ENCODE measurements at places on chromosomes 5 and 9.

DNA sequence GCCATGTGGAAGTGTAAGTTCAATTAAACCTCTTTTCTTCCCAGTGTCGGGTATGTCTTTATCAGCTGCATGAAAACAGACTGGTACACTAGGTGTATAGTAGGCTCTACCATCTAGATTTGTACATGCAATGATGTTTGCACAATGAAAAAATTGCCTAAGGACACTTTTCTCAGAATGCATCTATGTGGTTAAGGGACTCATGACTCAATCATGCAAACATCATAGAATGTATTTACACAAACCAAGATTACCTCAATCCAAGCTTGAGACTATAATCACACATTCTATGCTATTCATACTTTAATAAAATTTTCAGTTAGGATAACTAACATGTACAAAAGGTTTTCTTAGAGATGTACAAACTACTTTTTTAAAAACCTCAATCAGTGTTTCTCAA, 1164.5 kb downstream of the CDH12 start:
- DNase-seq = no peak

GRCh38 chr5:124394700-124395245, 351.7 kb downstream of the ZNF608 start:
- no peak for DNase-seq

- no peak for DNase-seq
Measured at GRCh38 chr5:122694884-122695283, 80.0 kb upstream of the SNX2 start.

GRCh38 chr5:40106847-40107246, 572.9 kb upstream of the PTGER4 start:
- DNase-seq = no peak

GRCh38 chr9:124259158-124259808, 1.5 kb downstream of the NEK6 start:
- no peak for DNase-seq

- DNase-seq = no peak
Measured at GRCh38 chr5:66367814-66368541, 223.9 kb downstream of the SREK1 start.

GRCh38 chr5:107265193-107265592, 405.5 kb downstream of the EFNA5 start:
- no peak for DNase-seq

GRCh38 chr9:98726735-98727134, 18.0 kb upstream of the GABBR2 start:
- no peak for DNase-seq

GRCh38 chr5:180889381-180889780, 9.6 kb upstream of the BTNL8 start:
- DNase-seq = no peak

DNA sequence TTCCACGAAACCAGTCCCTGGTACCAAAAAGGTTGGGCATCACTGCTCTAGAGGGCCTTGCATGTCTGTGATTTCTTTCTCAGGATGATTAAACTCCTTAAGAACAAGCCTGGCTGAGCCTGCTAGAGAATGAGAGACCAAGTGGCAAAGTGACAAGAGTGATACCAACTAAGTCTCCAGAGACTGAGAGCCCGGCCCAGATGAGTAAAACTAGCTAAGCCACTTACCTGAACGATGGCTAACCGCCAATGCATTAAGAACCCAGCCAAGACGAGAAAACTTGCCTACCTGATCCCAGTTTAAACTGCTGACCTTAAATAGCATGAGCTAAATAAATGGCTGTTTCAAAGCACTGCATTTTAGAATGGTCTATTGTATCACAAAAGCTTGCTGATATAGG, 5.6 kb upstream of the CCDC152 start:
- no peak for DNase-seq

DNA sequence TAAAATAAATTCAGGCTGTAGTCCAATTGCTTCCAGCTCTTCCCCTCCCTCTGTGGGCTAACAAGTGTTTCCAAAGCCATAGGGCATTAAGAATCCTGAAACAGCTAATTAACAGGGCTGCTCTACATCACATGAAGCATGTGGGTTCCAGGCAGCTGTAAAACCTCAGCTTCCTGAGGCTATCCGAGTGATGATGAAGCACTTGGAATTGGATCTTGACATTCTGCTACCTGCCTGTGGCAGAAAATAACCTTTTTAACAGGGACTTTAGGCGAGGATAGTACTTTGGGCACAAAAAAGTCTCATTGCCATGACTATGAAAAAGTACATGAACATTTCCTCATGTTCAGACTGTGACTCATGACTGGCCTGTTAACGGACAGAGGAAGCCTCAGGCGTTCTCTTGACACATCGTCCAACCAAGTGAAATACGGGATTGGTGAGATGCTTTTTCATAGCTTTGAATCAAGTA, 107.2 kb downstream of the PDE4D start:
- DNase-seq = no peak

GRCh38 chr5:173234129-173234790, 746 bp downstream of the NKX2-5 start:
- no peak for DNase-seq

DNA sequence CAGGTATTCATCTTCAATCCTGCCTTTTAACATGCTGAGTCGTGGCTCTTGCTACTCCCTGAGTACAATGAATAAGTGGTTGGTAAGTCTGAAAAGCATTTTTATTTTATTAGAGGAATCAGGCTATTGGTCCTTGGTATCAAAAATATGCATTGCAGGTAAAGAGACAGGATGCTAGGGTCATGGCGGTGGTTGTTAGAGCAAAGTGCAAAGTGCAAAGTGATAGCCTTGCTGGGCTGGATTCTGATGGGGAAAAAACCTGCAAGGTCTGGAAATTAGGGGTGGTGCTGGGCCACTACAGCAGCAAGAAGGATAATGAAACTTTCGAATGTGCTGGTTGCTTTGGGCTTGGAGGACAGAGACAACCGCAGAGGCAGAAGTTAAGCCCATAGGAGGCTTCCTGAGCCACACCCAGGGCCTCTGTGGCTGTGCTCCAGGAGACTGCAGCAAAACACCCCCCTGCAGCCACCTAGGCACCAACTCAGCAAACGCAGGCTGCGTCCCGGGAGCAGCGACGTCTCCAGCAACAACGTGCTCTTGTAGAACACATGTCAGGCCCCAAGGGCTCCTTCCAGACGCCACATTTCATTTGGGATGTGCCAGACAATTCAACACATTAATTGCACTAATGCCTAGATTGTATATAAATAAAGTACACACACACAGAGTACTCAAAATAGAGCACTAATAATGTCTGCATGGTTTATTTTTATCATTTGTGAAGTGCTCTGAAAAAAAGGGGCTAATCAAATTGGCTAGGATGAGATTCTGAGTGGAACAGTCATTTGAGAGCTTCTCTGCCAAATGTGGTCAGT, 149.8 kb upstream of the RAPGEF1 start:
- no peak for DNase-seq

- DNase-seq = no peak
Measured at GRCh38 chr5:79689541-79690466, at the start of gene CMYA5. Gene CMYA5, plus strand, starts transcription at chr5:79689836. Its CDS starts 72 bp downstream, at chr5:79689908.
